ENCODE measurements at places on chromosomes 12 and 14.

DNA sequence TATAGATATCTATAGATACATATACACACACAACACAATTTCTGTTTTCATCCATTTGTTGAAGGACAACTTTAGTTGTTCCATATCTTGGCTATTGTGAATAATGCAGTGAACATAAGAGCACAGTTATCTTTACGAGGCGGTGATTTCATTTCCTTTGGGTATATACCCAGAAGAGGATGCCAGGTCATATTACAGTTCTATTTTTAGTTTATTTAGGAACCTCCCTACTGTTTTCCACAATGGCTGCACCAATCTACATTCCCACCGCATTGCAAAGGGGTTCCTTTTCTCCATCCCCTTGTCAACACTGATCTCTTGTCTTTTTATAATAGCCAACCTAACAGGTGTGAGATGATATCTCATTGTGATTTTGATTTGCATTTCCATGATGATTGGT, 143.4 kb upstream of the ARHGAP5 start:
- DNase-seq = no peak

GRCh38 chr14:39369029-39369428, 63.2 kb downstream of the FBXO33 start:
- no peak for DNase-seq

DNA sequence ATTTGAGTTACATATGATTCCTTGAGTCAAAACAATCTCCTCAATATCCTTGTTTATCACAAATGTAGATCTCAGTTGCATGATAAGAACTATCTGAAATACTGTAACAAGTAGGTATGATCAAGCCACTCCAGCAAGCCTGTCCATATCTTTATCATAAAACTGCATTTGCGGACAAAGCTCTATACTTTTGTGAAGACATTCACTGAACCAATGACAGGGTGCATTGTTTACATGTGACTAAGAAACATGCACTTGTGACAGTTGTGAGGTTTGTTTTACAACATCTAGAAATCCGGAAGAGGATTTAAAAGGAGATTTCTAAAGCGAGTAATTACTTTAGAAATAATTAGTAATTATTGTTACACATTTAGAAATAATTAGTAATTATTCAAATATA, 111.7 kb downstream of the PPP2R5E start:
- DNase-seq = no peak

DNA sequence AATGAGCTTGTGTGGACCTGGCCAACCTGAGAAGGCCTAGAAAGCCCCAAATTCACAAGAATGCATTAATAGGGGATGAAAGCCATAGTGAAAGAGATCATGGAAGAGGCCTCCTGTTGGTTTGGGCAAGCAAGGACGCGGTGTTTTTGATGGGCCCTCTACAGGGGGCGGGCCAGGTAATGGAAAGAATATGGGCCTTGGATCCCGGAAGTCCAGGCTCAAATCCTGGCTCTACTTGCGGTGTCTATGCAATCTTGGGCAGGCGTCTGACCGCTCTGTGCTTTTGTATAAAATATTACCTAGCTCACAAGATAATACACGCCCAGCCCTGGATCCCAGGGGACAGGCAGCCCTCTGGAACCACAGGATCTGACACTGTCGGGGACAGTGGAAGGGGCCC, 41.1 kb upstream of the CLMN start:
- no peak for DNase-seq

DNA sequence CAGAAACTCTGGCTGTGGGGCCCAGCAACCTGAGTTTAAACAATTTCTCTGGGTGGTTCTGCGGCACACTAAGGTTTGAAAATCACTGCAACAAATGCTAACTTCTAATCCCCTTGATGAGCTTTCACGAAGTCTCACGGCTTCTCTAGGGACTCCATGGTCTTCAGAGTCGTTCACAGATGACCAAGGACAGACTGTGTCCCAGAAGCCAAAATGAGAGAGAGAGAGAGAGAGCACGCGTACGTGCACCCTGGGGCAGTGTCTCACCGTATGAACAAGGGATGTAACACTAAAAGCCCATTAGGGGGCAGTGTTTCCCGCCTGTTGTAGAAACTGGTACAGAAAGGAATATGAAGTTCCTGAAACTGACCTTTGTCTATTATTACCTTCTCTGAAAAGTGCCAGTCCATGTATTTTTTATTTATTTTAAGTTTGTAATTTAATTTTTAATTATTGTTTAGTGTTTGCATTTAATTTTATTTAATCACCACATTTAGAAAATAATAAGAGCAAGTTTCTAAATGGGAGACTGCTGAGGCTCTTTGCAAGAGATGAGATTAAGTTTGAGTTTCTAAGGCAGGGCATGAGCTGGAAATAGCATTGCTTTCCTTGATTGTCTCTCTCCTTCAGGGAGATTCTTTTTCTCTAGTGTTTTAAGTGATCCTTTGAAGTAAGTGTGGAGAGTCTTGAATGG, 3.4 kb downstream of the APOLD1 start:
- DNase-seq = peak; percentile 59

DNA sequence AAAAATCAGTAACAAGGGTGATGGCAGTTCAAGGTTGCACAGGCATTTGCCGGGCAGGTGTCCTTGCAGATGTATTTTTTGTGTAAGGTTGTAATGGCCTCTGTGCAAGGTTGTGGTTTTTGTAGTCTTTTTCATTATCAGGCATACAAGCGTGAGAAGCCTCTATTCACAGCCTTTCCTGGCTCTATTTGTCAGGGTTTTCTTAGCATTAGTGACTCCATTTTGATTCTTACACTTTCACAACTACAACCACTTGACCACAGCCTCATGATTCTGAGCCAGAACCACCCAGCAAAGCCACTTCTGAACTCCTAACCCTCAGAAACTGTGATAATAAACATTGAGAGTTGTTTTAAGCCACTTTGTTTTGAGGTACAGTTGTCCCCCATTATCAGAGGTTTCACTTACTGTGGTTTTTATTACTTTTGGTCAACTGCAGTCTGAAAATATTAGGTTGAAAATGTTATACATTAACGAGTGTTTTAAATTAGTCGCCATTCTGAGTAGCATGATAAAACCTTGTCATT, 27.5 kb upstream of the CHGA start:
- no peak for DNase-seq

DNA sequence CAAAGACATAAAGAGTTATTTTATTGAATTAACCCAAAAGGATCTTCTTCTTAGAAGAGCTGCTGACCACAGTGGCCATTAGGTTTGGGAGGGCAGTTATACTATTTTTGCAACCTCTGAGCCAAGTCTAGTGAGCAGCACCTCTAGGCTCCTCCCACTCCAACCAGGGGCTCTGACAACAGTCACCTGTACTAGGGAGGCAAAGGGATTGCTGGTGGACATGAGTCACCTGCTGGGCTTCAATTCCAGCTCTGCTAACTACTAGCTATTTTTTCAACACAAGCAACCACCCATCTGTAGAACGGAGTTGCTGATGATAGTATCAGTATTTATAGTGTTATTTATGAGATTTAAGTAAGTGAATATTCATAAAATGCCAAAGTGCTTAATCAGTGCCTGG, 166.0 kb downstream of the KLHL28 start:
- no peak for DNase-seq

DNA sequence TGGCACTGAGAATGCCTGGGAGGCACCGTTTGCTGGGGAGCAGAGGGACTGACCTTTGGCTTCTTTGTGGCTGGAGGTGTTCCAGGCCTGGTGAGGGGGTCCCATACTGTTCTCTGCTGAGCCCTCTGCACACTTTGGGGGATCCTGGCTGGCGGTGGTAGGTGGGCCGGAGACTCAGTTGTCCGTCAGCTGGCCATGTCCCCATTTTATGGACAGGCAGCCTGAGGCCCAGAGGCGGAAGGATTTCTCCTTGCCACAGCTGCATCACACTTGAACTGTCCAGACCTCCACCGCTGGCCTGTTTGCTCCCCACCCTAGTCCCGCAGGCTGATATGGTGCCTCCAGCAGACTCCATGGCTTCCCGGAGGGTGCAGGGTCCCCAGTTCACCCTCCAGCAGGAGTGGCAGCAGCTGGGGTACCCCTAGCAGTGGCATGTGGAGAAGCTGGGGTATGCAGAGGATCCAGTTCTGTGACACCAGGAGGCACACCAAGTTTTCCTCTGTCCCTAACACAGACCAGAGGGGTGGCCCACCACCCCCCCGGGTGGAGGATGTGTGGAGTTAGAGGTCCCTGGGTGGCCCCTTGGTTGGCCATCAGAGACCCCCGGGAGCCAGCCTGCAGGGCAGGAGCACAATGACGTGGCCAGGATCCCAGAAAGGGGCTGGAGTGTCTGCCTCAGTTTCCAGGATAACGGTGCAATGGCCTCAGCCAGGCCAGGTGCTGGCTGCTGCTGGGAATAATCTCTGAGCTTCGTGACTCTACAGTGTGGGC, 14.8 kb downstream of the SLC25A29 start:
- no peak for DNase-seq

- DNase-seq = no peak
These were observed 46.5 kb downstream of the PTPRO start for GRCh38 chr12:15368812-15369211.

- no peak for DNase-seq
These were observed 7.6 kb downstream of the PTPRO start for GRCh38 chr12:15329891-15330290.

- DNase-seq = no peak
These were observed 47.4 kb downstream of the ST8SIA1 start for GRCh38 chr12:22287101-22287500.

DNA sequence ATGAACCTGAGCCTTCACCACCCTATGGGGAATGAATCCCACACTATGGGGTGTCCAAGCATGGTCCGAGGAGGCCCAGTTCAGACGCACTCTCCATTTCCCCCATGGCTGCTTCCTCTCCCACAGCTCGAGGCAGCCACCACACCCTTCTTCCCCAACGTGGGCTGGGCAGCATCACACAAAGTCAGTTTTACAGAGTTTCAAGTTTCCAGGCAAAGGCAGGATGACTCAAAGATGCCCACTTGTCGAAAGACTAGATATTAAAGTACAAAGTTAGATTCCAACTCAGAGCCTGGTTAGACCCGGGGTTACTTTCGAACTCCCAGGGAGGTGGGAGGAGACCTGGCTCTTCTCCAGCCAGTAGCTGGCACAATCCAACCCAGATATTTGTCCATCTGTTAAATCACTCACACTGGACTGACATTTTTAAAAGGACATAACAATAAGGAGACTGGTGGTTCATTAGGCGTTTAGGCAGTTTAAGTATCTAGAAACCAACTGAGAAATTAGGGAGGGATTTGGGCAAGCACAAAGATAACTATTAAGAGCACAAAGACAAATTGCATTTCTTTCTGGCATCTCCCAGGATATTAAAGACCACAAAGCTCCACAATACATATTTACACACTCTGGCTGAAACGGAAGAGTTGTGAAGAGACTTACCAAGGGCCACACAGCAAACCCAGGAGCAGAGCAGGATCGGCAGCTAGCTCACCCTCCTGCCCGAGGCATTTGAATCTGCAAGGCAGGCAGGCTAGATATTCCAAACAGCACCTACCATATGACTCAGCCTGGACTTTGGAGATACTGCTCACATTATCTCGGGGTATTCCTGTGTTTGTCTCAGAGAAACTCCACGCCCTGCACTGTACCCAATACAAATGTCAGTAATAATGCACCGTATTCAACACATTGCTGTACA, 34.8 kb downstream of the TMCC3 start:
- peak; percentile 6 for DNase-seq

DNA sequence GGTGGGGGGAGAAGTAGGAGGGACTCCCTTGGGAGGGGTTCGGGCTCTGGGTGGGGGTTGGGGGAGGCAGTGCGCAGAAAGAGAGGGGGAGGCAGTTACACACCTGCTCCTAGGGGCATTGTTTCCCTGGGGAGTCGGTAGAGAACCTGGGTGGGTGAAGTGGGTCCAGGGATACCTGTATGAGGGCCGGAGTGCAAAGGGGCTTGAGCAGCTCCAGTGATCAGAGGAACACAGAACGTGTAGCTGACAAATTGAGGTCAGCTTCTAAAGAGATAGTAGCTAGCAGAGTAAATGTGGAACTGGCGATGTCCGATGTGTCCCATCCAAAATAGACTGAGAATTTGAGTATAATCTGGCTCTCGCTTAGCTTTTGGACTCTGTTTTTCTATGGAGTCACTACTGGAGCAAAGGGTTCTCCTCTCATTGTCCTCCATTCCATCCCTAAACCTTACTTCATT, 502 bp downstream of the SMARCD1 start:
- no peak for DNase-seq

DNA sequence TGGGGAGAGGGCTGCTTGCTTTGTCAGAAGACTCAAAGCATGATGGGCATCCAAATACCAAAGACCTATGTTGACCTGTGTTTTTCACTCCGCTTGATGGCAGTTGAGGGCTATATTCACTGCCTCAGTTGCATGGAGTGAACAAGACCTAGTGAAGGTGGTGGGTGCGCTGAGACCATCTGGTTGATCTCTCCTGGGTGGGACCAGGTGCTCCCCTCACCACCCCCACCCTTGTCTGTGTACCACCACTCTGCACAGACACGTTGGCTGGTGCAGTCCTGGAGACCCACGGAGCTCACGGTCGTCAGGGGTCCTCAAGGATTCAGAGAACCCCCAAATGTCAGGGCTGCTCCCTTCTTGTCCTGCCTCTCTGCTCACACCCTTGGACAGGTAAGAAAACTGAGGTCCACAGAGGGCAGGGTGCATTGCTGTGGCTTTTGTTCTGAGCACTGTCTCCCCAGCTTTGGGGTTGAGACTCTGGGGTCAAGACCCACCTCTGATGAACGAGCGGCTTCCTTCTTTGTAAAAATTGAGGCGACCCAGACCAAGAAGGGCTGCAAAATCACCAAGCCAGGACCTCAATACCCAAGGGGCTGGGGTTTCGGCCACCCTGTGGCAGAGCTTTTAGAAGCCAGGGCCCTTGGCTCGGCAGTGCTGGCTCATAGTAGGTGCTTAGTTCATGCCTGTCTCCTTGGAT, 166.3 kb upstream of the RTL1 start:
- DNase-seq = no peak

- no peak for DNase-seq
These were observed 197.7 kb upstream of the CNOT2 start for GRCh38 chr12:70045514-70045913.

- no peak for DNase-seq
These were observed 152.1 kb downstream of the DUSP6 start for GRCh38 chr12:89200217-89200616.

DNA sequence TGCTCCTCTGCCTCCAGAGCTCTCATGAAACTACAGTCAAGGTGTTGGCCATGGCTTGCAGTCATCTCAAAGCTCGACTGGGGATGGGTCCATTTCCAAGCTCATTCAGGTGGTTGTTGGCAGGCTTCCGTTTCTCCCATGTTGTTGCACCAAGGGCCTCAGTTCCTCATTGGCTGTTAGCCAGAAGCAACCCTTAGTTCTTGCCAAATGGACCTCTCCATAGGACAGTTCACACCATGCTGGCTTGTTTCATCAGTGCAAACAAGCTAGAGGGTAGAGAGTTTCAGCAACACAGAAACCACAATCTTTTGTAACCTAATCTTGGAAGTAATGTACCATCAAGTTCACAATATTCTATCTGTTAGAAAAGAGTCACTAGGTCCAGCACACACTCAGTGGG, 22.7 kb upstream of the PPM1A start:
- DNase-seq = no peak

GRCh38 chr12:133129368-133130037, 571 bp downstream of the ZNF891 start:
- no peak for DNase-seq

GRCh38 chr12:26691234-26691970, 141.6 kb downstream of the ITPR2 start:
- peak; percentile 92 for DNase-seq
